ENCODE measurements at places on chromosomes 3 and 15. TPM values are rescaled to one million over a fixed set of nuclear protein-coding genes. Genes with fewer than 3 reads are reported as not detected.

LYZL4 gene
- not detected for total RNA-seq

SLC6A1 gene
- not detected for total RNA-seq

SLC28A2 gene
- total RNA-seq, result not detected

BFSP2 gene
- 0.33 TPM for total RNA-seq

AMOTL2 gene
- total RNA-seq, result not detected

ERC2 gene
- total RNA-seq, result not detected

CHRD gene
- not detected for total RNA-seq

- H3K27ac ChIP-seq, result no peak overlapping the region
- DNase-seq, result no peak
- H3K27me3 ChIP-seq, result no peaks in the 10 kb centered on the region
- H3K4me3 ChIP-seq, result no peak overlapping the region
Measured at GRCh38 chr3:17686613-17687012, 55.8 kb downstream of the TBC1D5 start.

- DNase-seq, result no peak
- peaks cover 11% of the 10 kb centered on the region for H3K27me3 ChIP-seq
- H3K4me1 ChIP-seq, result peaks cover 6% of the 10 kb centered on the region
- no peaks in the 10 kb centered on the region for H3K36me3 ChIP-seq
- H3K4me3 ChIP-seq, result no peak overlapping the region
- H3K27ac ChIP-seq, result no peak overlapping the region
Measured at GRCh38 chr15:95557226-95558046, 773.1 kb upstream of the NR2F2 start.

DNA sequence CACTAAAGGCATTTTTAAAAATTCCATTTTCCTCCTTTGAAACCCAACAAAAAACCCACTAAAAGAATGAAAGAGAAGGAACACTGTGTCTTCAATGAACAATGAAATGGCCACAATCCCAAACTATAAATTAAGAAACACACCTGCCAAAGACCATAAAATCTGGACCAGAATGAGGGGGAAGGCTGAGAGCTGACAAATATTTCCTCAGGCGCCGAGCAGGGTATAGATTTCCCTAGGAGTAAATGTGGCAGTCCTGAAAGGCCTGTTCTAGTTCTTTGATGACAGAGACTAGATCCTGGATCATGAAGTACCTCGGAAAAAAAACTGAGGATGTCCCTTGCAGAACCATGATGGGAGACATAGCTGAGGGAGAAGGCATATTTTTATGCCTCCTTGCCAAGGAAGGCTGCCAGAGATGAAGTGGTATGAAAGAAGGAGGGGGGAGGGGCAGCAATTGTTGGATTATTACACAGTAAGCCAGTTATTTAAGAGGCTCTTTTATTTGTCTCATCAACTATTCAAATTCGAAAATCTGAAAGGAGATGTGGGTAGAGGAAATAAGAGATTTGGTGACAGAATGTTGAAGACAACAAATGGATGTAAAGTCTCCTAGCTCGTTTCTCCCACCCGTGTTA is 275.3 kb upstream of the GOLGA6L4 start:
- DNase-seq, result no peak
- H3K27ac ChIP-seq, result no peak overlapping the region
- no peaks in the 10 kb centered on the region for H3K4me1 ChIP-seq

GRCh38 chr3:14511623-14512280 is 28.4 kb downstream of the GRIP2 start:
- no peaks in the 10 kb centered on the region for H3K4me1 ChIP-seq
- no peak for DNase-seq
- peaks cover 1% of the 10 kb centered on the region for H3K27me3 ChIP-seq

GRCh38 chr3:58351920-58352319 is 19.2 kb downstream of the PXK start:
- peaks cover 87% of the 10 kb centered on the region for H3K4me1 ChIP-seq
- DNase-seq, result no peak
- peak overlapping the region; percentile 74 for H3K27ac ChIP-seq
- no peak overlapping the region for H3K4me3 ChIP-seq
- H3K27me3 ChIP-seq, result no peaks in the 10 kb centered on the region

DNA sequence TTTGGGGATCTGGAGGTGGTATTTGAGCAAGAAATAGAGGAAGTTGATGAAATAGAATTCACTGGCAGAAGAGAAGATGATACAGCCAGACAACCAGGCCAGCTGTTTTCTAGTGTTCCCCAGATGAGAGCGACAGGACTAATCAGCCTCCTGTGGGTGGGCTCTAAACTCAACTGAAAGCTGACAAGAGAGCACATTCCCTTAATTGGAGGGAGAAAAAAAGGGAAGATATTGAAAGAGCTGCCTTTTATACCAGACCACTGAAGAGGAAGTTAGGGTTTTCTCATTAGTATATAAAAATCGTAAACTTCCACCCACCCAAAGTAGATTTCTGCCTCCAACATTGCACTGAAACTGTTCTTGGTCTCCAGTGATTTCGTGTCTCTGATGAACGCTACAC is 6.5 kb upstream of the TM4SF19 start:
- peaks cover 16% of the 10 kb centered on the region for H3K36me3 ChIP-seq
- H3K4me1 ChIP-seq, result no peaks in the 10 kb centered on the region
- no peak overlapping the region for H3K27ac ChIP-seq

- H3K4me1 ChIP-seq, result no peaks in the 10 kb centered on the region
- H3K27ac ChIP-seq, result no peak overlapping the region
- DNase-seq, result no peak
- no peak overlapping the region for H3K4me3 ChIP-seq
- H3K27me3 ChIP-seq, result no peaks in the 10 kb centered on the region
Measured at GRCh38 chr3:148500881-148501280, 196.8 kb upstream of the AGTR1 start.

- no peaks in the 10 kb centered on the region for H3K36me3 ChIP-seq
- DNase-seq, result no peak
- H3K4me3 ChIP-seq, result no peak overlapping the region
- peaks cover 44% of the 10 kb centered on the region for H3K27me3 ChIP-seq
- H3K27ac ChIP-seq, result no peak overlapping the region
- H3K4me1 ChIP-seq, result no peaks in the 10 kb centered on the region
Measured at GRCh38 chr3:132730891-132731580, 8.8 kb upstream of the NPHP3 start.

GRCh38 chr3:42635111-42635510 is 18.4 kb upstream of the ZBTB47 start:
- H3K27ac ChIP-seq, result no peak overlapping the region
- no peaks in the 10 kb centered on the region for H3K27me3 ChIP-seq
- H3K36me3 ChIP-seq, result peaks cover 27% of the 10 kb centered on the region
- DNase-seq, result no peak
- H3K4me3 ChIP-seq, result no peak overlapping the region
- peaks cover 5% of the 10 kb centered on the region for H3K4me1 ChIP-seq

DNA sequence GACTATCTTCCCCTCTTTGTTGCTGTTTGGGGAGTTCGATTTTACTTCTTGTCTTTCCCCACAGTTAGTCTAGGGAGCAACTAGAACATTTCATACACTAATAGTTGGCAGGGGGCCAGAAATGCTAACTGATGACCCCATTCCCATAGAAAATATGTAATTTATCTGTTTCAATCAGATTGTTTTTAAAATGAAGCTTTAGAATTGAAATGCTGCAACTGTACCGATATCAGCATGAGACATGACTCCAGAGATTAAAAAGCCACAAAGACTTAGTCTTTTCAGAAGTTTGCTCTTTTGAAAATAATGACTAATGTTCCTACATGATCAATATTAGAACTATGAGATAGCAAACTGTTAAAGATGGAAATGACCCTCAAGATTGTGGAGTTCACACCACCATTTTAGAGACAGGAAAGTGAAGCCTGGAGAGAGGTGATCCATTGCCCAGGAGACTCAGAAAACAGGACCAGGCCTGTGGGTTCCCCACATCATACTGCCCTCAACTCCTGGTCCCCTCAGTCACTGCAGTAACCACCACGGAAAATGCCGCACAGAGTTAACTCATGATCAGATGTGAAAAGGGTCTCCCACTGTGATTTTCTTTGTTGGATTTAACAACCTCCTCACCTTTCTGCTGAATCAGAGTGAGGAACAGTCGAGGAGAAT is 130.3 kb downstream of the CHDH start:
- no peaks in the 10 kb centered on the region for H3K4me1 ChIP-seq
- DNase-seq, result no peak
- peaks cover 4% of the 10 kb centered on the region for H3K27me3 ChIP-seq

GRCh38 chr3:163916596-163917560 is 1161.4 kb downstream of the SI start:
- DNase-seq, result no peak
- no peaks in the 10 kb centered on the region for H3K4me1 ChIP-seq
- H3K4me3 ChIP-seq, result no peak overlapping the region
- H3K27ac ChIP-seq, result no peak overlapping the region
- no peaks in the 10 kb centered on the region for H3K36me3 ChIP-seq

GRCh38 chr3:100899440-100900091 is 93.7 kb downstream of the ABI3BP start:
- no peak overlapping the region for H3K4me3 ChIP-seq
- H3K36me3 ChIP-seq, result no peaks in the 10 kb centered on the region
- H3K27me3 ChIP-seq, result peaks cover 7% of the 10 kb centered on the region
- peaks cover 9% of the 10 kb centered on the region for H3K4me1 ChIP-seq

GRCh38 chr15:99017322-99017701 is 9.7 kb upstream of the PGPEP1L start:
- peaks cover 4% of the 10 kb centered on the region for H3K27me3 ChIP-seq
- no peak for DNase-seq
- no peaks in the 10 kb centered on the region for H3K36me3 ChIP-seq
- peaks cover 8% of the 10 kb centered on the region for H3K4me1 ChIP-seq
- H3K4me3 ChIP-seq, result no peak overlapping the region

- no peak overlapping the region for H3K4me3 ChIP-seq
- peaks cover 3% of the 10 kb centered on the region for H3K4me1 ChIP-seq
- no peak for DNase-seq
- H3K27ac ChIP-seq, result no peak overlapping the region
Measured at GRCh38 chr3:46419816-46420215, 12.8 kb downstream of the CCRL2 start.

GRCh38 chr15:46901001-46901400 is 816.3 kb upstream of the SEMA6D start:
- no peak for DNase-seq

DNA sequence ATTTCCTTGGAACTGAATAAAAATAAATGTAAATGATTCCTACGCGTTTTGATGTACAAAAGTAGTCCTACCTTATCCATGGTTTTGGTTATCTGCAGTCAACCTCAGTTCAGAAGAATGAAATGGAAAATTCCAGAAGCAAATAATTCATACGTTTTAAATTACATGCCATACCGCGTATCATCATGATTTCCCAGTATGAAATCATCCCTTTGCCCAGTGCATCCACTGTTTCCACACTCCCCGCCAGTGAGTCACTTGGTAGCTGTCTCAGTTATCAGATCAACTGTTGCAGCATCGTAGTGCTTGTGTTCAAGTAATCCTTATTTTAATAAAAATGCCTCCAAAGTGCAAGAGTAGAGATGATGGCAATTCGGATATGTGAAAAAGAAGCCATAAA is 9.1 kb upstream of the MFSD1 start:
- H3K27me3 ChIP-seq, result peaks cover 19% of the 10 kb centered on the region
- no peaks in the 10 kb centered on the region for H3K36me3 ChIP-seq
- DNase-seq, result no peak
- H3K27ac ChIP-seq, result no peak overlapping the region

GRCh38 chr3:152823173-152823572 is 11.8 kb upstream of the P2RY1 start:
- H3K27me3 ChIP-seq, result peaks cover 4% of the 10 kb centered on the region
- DNase-seq, result no peak
- no peaks in the 10 kb centered on the region for H3K4me1 ChIP-seq
- no peaks in the 10 kb centered on the region for H3K36me3 ChIP-seq
- no peak overlapping the region for H3K27ac ChIP-seq
- H3K4me3 ChIP-seq, result no peak overlapping the region

DNA sequence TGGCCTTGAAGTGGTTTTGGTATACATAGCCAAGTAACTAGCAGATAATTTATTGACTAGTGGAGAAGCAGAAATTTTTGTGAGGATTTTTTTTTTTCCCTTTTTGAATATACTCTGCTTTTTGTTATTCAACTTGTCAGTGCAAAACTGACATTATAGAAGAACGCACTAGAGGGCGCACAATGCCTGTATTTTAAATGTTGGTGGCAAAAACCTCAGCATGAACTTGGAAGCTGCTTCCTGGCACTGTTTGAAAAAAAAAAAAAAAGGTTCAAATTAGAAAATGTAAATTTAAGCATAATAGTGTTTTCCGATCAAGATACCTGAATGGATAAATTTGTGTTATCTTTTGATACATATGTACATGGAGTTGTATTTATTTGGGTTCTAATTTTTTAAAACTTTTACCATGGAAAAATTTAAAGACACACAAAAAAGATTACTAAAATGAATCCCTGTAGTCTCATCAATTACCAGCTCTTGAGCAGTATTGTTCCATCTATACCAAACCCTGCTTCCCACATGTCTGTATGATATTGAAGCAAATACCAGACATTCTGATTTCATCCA is 56.0 kb downstream of the SLC25A26 start:
- DNase-seq, result peak; percentile 68
- no peak overlapping the region for H3K4me3 ChIP-seq
- H3K36me3 ChIP-seq, result peaks cover 4% of the 10 kb centered on the region
- H3K27ac ChIP-seq, result no peak overlapping the region
- H3K27me3 ChIP-seq, result no peaks in the 10 kb centered on the region
- H3K4me1 ChIP-seq, result peaks cover 21% of the 10 kb centered on the region

DNA sequence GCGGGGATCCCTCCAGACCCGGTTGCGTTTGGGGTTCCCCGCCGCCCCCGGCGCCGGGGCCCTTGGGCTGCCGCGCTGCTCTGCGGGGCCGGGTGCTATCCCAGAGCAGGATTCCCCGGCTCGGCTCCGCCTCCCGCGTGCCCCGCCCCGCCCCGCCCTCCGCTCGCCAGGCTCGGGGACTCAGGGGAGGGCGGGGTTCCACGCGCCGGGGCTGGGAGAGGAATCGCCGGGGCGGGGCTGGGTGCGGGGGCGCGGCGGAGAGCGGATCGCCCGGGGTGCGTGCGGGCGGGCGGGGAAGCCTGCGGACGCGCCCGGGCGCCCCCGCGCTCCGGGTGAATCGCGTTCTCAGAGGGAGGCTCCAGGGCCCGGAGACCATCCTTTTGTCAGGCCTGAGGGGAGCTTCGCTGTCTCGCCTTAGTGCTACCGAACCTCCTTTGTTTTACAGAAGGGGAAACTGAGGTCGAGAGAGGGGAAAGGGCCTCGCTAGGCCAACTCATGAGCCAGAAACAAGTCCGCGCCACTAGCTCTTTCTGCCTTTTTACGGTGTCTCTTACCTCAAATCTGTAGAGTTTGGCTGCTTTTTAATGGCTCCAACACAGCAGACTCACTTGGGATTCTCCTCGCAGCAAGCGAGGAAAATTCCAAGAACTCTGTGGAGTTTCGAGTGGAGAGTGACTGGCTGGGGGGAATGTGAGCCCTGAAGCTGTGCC is at the start of gene TMEM158:
TSS of gene TMEM158 (minus strand) at position 82 of the 710 bp plus-strand sequence. CDS start 260 bp downstream, outside the sequence.
- no peak within 1 kb of the TSS for H3K27ac ChIP-seq
- H3K4me3 ChIP-seq, result peak within 1 kb of the TSS; percentile 55
- peak; percentile 72 for DNase-seq
- H3K36me3 ChIP-seq, result no peaks in the 10 kb centered on the region
- H3K27me3 ChIP-seq, result peaks cover 74% of the 10 kb centered on the region
- peaks cover 12% of the 10 kb centered on the region for H3K4me1 ChIP-seq

- no peak for DNase-seq
- no peaks in the 10 kb centered on the region for H3K4me1 ChIP-seq
- H3K27ac ChIP-seq, result no peak overlapping the region
- no peaks in the 10 kb centered on the region for H3K27me3 ChIP-seq
- no peaks in the 10 kb centered on the region for H3K36me3 ChIP-seq
Measured at GRCh38 chr3:86887876-86888275, 103.1 kb downstream of the VGLL3 start.

Measured in activated CD4-positive, alpha-beta T cell treated with anti-CD3 and anti-CD28 coated beads, Interleukin-2, amount 10 ng/mL, durations not matched to agents 7 days and 5 days (primary cell).